Lower lobe of right lung (tissue), 2 donors: ENCODE measurements at places on chromosomes 5 and 9. TPM values are rescaled to one million over a fixed set of nuclear protein-coding genes. Genes with fewer than 3 reads are reported as not detected.

The GPR150 gene
- total RNA-seq = 0.18 TPM

The SIMC1 gene
- 18.0 TPM for total RNA-seq

The PFN3 gene
- not detected for total RNA-seq

- H3K4me3 ChIP-seq = no peak overlapping the region
- no peak overlapping the region for H3K27ac ChIP-seq
- DNase-seq = no peak
- H3K27me3 ChIP-seq = no peaks in the 10 kb centered on the region
- H3K4me1 ChIP-seq = peaks cover 19% of the 10 kb centered on the region
Observed at GRCh38 chr9:124829334-124829669, 24.0 kb upstream of the WDR38 start.

DNA sequence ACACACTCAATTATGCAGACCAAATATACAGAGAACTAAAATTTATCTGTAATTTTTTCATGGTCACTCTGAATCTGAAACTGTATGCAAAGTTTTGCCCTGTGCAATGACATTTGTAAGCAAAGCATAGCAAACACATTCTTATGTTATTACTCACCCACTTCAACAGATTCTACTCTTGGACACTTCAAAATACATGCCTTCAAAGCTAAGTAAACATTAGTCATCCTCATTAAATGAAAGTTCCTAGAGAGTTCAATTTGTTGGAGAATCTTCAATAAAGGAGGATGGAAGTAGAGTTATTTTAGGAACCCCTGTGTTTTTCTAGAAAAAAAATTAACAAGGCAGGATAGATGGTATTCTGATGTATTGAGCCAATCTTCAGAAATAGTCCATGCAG, 639.7 kb upstream of the C9orf72 start:
- DNase-seq = no peak
- no peak overlapping the region for H3K4me3 ChIP-seq
- H3K27ac ChIP-seq = no peak overlapping the region
- no peaks in the 10 kb centered on the region for H3K36me3 ChIP-seq

DNA sequence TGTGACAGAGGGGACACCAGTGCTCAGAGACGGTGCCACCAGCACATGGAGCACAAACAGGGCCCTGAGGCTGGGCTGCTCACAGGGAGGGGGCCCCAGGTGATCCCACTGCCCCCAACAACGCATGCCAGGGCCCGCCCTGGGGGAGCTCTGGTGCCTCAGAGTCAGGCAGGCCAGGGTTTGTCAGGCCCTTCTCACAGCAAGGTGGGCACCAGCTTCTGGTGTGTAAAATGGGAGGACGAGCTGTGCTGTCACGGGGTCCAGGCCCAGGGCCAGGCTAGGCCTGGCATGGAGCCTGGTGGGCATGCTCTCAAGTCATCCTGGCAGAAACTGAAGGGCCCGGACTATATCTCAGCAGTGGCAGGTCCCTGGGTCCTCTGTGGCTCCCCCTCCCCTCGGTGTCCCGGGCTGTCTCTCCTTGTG, 34.5 kb downstream of the PRRT1B start:
- peaks cover 5% of the 10 kb centered on the region for H3K4me1 ChIP-seq
- H3K27me3 ChIP-seq = no peaks in the 10 kb centered on the region
- no peak overlapping the region for H3K27ac ChIP-seq
- no peak overlapping the region for H3K4me3 ChIP-seq
- peaks cover 100% of the 10 kb centered on the region for H3K36me3 ChIP-seq
